NCI-H1694 treated with DMSO at 0.1 percent for 48 hours (cell line): ENCODE measurements at places on chromosomes 2 and 18.

DNA sequence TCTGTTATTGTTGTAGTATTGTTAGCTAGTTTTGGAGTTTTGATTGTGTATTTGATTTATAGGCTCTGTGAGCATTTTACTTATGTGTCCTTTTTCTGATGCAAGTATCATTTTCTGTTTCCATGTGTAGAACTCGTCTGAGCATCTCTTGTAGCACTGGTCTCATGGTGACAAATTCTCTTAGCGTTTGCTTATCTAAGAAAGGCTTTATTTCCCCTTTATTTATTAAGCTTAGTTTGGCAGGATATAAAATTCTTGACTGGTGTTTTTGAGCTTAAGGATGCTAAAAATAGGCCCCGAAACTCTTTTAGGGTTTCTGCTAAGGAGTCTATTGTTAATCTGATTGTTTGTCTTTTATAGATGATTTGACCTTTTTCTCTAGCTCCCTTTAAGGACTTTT is 57.6 kb upstream of the THUMPD2 start:
- no peak for DNase-seq

DNA sequence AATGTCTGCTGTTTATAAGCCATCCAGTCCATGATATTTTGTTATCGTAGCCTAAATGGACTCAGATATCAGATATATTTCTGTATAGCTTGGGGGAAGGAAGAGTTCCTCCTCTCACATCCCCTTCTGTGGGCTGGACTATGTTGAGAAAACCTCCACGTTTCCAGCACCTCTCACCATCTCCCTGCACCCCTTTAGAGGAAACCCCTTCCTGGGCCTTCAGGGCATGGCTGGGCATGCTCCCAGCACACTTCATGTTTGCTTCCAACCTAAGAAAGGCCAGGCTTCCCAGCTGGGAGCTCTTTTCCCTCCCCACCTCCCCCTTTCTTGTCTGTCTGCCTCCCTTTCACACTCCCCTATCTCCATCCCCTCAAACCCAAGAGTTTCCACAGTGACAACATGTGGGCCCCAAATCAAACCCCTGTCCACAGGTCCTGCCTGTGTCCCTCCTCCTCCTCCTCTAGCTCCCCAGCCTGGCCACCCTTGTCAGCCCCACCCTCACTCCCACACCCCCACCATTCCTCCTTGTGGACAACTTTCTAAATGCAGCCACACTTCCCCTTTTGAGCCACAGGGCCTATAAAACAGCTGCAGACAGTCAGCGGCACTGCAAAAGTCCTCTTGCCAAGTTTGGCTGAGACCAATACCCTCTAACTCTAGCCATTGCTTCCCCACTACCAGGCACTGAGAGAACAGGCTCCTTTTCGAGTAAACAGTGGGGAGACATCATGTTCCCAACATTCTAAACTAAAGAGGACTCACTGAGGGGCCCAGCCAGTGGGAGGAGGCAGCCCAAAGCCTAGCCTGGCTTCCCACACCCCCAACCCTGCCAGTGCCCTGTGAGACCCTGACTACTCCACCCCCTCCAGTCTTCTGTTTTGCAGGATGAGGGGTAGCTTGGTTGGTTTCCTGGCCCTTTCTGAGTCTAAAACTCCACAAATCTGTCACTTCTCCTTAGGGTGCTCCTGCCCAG is 120.5 kb downstream of the ZFP36L2 start:
- DNase-seq, result no peak

DNA sequence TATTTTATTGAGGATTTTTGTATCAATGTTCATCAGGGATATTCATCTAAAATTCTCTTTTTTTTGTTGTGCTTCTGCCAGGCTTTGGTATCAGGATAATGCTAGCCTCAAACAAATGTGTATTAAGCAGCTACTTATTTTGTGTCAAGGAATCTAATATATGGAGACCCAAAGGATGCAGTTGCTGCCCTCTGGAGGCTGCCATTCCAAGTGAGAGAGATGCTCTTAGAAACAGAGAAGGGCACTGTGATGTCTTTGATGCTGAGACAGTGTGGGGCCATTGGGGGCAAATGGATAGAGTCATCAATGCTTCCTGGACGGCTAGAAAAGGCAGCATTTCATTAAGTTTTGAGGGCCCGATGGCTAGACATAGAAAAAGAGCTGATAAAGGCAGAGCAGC is 292.6 kb downstream of the SETBP1 start:
- DNase-seq, result no peak

- no peak for DNase-seq
Observed at GRCh38 chr2:237682151-237682550, 54.8 kb downstream of the LRRFIP1 start.

- no peak for DNase-seq
Observed at GRCh38 chr2:188024811-188025210, 266.9 kb upstream of the GULP1 start.

GRCh38 chr2:44937688-44938240 is 3.7 kb upstream of the SIX3 start:
- DNase-seq, result no peak

DNA sequence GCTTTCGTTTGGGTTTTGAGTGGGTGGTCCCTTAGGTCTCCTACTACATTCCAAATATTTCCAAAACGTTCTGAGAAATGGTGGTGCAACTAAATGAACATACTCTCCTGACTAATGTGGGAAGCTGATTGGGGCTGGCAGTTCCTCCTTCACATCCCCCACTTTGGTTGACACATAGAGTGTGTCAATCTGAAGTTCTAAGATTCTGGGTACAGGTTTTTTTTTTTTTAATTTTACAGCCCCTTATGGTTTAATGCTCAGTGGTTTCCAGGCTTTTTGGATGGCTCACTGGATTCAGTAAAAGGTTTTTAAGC is 58.4 kb upstream of the ITGB6 start:
- no peak for DNase-seq

DNA sequence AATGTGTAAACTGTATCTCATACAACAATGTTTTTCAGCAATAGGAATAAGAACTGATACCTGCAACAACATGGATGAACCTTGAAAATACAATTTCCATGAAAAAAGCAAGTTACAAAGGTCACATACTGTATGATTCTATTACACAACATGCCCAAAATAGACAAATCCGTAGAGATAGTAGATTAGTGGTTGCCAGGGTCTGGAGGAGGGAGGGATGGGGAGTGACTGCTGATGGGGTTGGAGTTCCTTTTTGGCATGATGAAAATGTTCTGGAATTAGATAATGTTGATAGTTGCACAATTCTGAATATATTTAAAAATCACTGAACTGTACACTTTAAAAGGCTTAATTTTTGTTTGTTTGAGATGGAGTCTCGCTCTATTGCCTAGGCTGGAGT is 33.8 kb downstream of the UBXN4 start:
- no peak for DNase-seq

DNA sequence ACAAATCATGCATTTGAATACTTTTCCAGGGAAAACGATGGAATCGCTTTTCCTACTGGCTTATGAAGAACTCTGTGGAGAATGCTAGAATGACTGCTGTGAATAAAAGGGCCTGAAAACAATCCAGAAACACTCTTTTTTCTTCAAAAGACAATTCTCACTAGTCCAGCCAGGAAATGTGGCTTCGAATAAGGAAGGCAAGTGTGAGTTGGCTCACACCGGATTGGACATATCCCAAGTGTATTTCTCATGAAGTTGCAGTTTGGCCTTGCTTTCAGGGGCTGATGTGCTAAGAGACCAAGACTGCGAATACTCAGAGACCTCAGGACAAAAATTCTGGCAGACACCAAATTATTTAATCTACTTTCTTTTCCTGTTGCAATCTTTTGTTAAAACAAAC is 54.1 kb downstream of the FIGN start:
- DNase-seq, result no peak

GRCh38 chr2:209876211-209876610 is 104.6 kb downstream of the UNC80 start:
- DNase-seq, result no peak

DNA sequence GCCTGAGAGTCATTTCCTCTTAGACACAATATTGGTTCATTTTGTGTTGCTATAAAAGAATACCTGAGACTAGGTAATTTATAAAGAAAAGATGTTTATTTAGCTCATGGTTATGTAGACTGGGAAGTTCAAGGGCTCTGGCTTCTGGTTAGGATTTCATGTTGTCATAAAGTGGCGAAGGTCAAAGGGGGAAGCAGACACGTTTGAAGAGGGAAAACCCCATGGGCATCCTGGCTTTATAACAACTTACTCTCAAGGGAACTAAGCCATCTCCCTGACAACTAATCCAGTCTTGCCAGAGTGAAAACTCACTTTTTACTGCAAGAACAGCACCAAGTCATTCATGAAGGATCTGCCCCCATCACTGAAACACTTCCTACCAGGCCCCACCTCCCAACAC is 89.7 kb upstream of the RNF152 start:
- no peak for DNase-seq

- DNase-seq, result no peak
Observed at GRCh38 chr2:175843625-175844024, 158.4 kb downstream of the LNPK start.

DNA sequence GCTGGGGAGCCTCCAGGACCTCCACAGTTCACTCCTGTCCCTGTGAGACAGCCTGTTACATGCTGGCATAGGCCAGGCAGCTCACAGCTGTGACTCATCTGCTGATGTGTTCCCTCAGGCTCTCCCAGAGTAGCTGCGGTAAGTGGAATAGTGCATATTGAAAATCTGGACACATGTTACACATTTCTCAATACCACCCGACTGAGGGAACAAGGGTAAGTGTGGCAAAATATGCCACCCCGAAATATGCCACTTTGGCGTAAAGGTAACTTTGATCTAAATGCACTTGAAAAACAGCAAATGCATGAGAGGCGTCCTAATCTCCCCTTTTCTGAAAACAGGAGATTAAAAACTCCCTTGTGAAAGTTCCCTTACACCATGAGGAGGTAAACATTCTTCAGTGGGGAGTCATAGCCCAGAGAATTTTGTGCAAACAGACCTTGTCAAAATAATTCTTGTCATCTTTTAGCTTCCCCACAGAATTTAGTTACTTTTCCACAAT is 557.9 kb downstream of the CCDC85A start:
- DNase-seq, result no peak

- no peak for DNase-seq
Observed at GRCh38 chr2:119197529-119198239, 25.9 kb upstream of the STEAP3 start.

DNA sequence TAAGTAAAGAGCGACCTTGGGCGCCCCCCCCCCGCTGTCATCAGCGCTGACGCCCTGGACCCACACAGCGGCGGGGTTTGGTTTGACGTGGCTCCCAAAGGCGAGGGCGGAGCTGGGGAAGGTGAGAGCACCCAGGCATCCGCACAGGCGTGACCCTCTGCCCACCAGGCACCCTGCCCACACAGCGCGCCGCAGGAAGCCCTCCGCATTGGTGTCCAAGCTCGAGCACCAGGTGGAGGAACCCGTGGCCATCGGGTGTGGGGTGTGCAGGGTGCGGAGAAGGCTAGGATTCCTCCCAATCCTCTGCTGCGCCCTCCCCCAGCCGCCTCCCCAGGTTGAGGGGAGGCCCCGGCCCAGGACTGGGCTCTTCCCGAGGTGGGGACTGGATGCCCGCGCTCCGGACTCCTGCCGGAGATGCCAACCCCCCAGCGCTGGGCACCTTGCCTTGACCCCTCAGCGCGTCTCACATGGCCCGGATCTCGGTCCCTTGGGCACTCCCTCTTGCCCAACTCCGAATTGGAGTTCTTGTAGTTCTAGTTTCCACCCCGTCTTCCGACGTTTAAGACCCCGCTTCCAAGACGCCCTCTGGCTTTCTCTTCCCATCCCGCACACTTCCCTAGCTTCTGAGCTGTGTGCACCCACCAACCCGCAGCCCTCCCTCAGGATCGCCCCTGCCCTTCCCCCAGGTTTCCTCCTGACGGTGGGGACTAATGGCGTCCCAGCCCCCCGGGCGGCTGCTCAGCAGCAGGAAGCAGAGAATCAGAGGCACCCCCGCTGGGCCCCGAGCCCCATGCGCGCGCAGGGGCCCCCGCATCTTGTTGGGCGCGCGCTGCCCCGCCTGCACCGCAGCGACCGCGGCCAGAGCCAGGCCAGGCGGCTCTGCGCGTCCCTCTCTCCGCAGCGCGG is 25.9 kb upstream of the RESP18 start:
- DNase-seq, result no peak

GRCh38 chr2:70014959-70015358 is 53.5 kb upstream of the ASPRV1 start:
- DNase-seq, result no peak
